ENCODE measurements at places on chromosomes 12 and 14. TPM values are rescaled to one million over a fixed set of nuclear protein-coding genes. Genes with fewer than 3 reads are reported as not detected.

The GLS2 gene
- 7.2 TPM for total RNA-seq

The C12orf56 gene
- 1.7 TPM for total RNA-seq

The KLHDC1 gene
- 0.68 TPM for total RNA-seq

The TMEM229B gene
- 4.8 TPM for total RNA-seq

The AICDA gene
- total RNA-seq, result not detected

The TMEM132C gene
- not detected for total RNA-seq

The NFE2 gene
- not detected for total RNA-seq

The RGS6 gene
- not detected for total RNA-seq

The CLEC4A gene
- under 0.01 TPM for total RNA-seq

The TSHR gene
- not detected for total RNA-seq

The HSPB8 gene
- 2.7 TPM for total RNA-seq

The KRT4 gene
- 1.0 TPM for total RNA-seq

The LRP1 gene
- 26.3 TPM for total RNA-seq

The KRT3 gene
- total RNA-seq, result not detected

The ACVR1B gene
- total RNA-seq, result 23.1 TPM

The EVL gene
- 5.8 TPM for total RNA-seq
